ENCODE measurements at places on chromosomes 13 and 19.

DNA sequence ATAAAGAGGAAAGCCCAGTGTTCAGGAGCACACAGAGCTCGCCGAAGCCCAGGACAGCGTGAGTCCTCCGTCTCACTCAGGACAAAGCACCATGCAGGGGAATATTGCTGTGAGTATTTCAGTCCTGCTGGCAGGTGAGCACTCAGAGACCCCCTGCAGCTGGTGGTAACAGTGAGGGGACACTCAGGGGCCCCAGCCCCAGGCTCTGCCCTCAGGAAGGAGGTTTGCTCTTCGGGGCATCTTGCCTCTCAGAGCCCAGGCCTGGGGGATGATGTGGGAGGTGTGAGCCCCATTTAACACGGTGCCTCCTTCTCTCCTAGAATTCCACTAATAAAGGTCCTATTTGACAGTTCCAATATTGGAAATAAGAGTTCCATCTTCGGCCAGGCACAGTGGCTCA is 14.8 kb downstream of the LILRA1 start:
- DNase-seq = no peak

DNA sequence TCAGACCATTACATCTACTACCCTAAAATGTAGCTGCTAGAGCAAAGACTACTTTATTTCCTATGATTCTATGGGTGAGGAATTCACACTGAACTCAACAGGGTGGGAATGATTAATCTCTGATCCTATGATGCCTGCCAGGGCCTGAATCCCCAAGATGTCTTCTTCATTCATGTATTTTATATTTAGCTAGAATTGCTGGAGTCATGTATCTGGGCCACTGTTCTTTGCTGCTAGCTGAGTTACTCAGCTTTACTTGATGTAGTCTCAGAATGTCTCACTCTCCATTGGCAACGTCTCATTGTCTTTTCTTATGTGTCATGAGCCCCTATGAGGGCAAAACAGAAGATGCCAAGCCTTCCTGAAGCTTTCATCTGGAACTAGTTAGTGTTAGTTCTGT is 21.1 kb downstream of the ZNF582 start:
- no peak for DNase-seq

GRCh38 chr19:50192463-50193211 is 10.8 kb upstream of the MYH14 start:
- DNase-seq = no peak

- DNase-seq = no peak
These were observed 687 bp downstream of the PLEKHA4 start for GRCh38 chr19:48867746-48868113.

- DNase-seq = no peak
These were observed 46.7 kb downstream of the ZNF729 start for GRCh38 chr19:22332924-22333323.
